T-helper 2 cell treated with Interferon-gamma antibody and Interleukin-4, amounts not matched to agents 100 ng/mL and 5 ng/mL, for 36 hours (primary cell): ENCODE measurements at places on chromosomes 3 and 15. TPM values are rescaled to one million over a fixed set of nuclear protein-coding genes. Genes with fewer than 3 reads are reported as not detected.

The TMC3 gene
- total RNA-seq = not detected in 2 replicates

The TMEM39A gene
- total RNA-seq = 43.7 and 48.3 TPM in 2 replicates

The PKM gene
- total RNA-seq = 1,255 and 1,264 TPM in 2 replicates

The UACA gene
- 0.68 and 1.5 TPM in 2 replicates for total RNA-seq
